Activated T-cell treated with anti-CD3 and anti-CD28 coated beads, Interleukin-2, amount 50 U/mL, for 48 hours (primary cell): ENCODE measurements at places on chromosomes 16 and 17.
A peak's percentile ranks its signal among the peaks of the same experiment; 100 is the strongest.

- peak; percentile 89 for DNase-seq
These were observed 956 bp upstream of the CHD3 start for GRCh38 chr17:7887482-7888183.

- no peak for DNase-seq
These were observed 46.9 kb downstream of the ZNF423 start for GRCh38 chr16:49809062-49809461.

DNA sequence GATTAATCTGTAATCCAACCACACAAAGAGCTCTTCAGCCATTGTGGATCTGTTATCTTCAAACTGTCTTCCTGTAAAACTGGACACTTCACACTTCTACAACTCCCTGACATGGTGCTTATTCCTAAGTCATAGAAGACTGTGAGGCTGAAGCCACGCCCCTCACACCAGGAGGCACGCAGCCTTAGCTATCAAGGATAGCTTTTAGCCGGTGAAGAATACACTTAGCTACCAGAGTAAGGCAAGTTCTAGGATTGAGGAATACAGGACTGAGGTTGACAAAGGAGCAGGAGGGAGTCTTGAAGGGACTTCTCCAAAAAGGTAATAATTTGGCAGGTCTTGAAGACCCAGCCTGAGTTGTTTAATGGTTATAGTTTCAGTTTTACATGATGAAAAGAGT is 79.8 kb upstream of the GAS7 start:
- no peak for DNase-seq

- peak; percentile 55 for DNase-seq
These were observed 458 bp downstream of the SLC12A4 start for GRCh38 chr16:67967958-67968399.

DNA sequence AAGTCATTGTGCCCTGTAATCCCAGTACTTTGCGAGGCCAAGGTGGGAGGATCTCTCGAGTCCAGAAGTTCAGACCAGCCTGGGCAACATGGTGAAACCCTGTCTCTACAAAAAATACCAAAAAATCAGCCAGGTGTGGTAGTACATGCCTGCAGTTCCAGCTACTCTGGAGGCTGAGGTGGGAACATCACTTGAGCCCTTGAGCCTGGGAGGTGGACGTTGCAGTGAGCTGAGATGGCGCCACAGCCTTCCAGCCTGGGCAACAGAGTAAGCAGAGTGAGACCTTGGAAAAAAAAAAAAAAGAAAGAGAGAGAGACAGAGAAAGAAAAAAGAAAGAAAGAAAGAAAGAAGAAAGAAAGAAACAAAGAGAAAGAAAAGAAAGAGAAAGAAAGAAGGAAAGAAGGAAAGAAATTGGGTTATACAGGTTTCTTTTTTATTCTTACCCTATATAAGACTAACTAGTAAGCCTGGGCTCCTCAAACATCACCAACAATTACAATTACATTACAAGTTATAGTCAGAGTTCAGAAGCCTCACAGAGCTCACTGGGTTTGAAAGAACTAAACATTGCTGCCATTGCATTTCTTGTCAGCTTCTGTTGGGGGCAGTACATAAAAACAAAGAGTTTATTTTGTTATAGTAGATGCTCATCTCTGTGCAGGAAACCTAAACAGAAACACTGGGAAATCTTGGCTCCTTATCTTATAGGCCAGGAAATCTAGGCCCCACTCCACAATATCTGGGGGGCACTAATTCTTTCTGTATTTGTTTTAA is 6.7 kb upstream of the ABCA9 start:
- DNase-seq, result no peak

- DNase-seq, result no peak
These were observed 89.8 kb downstream of the GSG1L start for GRCh38 chr16:27973678-27974077.

DNA sequence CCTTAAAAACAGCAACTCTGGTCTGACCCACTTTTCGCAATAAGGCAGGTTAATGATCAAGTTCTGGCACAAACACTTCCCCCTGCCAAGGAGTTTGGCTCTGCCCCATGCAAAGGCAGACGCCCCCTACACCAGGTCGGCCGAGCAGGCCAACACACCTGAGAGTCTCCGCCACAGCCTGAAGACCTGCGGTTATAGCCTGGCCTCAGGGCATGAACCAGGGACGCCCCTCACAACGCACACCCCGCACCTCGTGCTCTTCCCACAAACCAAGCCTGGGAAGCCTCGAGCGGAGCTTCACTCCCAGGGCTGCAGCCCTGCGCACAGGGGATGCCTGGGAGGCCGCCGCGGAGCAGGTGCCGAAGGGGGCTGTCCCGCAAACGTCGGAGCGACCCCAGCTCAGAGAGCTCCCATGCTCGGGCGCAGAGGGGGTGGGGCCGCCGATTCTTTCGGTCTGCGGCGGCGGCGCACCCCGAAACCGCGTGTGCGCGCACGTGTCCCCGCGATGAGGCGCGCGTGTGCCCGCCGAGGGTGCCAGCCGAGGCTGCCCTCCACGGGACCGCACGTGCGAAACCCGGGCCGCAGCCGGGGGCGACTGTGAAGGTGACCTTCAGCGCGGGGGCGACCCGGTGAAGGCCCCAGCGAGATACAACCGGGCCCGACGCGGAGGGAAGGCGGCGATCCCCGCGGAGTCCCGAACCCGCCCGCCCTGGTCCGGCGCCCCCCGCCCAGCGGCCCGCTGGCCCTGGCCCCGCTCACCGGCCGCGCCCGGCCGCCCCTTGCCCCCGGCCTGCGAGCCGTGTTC is 559 bp downstream of the CLUH start:
- DNase-seq, result peak; percentile 55

DNA sequence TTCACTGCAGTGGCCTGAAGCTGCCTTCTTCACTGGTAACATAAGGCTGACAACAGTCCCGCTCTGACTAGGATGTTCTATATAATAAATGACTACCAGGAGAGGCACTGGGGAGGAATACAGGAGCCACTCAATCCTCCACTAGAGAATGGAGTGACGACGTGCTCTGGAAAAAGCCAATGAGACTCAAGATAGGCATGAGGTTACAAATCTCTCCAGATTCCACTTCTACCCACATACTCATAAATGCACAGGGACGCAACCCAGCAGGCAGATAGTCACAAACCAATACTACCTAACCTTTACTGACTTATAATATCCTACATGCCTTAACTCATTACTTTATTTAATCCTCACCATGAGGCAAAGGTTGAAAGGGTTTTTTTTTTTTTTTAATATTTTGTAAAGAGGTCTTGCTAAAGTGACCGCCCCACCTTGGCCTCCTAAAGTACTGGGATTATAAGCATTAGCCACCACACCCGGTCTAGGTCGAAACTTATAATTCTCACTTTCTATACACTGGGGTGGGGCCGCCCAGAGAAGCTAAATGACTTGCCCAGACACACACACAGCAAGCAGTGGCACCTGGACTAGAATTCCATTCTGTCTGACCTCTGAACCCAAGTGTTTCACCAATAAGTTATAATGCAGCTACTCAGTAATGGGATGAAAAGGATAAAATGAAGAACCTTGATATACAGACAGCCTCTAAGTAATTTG is 33.7 kb downstream of the TOM1L2 start:
- no peak for DNase-seq

- no peak for DNase-seq
These were observed 13.8 kb downstream of the SIAH1 start for GRCh38 chr16:48371393-48371780.

- DNase-seq, result no peak
These were observed 24.2 kb downstream of the RDM1 start for GRCh38 chr17:35906191-35906925.

DNA sequence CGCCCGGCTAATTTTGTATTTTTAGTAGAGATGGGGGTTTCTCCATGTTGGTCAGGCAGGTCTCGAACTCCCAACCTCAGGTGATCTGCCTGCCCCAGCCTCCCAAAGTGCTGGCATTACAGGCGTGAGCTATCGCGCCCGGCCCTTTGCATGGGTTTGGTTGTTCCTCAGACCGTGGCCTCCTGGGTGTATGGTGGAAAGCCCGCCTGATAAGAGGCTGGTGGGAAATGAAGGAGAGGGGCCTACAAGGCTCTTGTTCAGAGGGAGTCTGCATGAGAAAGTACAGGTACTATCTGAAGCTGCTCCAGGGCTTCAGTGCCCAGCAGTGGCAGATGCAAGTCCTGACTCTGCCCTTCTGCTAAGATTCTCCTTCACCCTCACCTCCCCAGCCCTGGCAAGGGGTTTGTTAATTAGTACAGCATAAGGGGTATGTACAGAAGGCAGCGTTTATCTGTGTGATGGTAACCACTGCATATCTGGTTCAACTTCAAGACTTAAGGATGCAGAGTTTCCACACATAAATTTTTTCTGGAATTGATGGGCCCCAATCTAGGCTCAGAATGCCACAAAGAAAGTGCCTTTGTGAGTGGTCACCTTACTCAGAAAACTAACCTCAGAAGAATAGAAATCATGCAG is 24.2 kb downstream of the GRB7 start:
- peak; percentile 46 for DNase-seq

GRCh38 chr16:2209258-2210008 is 1.2 kb downstream of the BRICD5 start:
- DNase-seq, result no peak

DNA sequence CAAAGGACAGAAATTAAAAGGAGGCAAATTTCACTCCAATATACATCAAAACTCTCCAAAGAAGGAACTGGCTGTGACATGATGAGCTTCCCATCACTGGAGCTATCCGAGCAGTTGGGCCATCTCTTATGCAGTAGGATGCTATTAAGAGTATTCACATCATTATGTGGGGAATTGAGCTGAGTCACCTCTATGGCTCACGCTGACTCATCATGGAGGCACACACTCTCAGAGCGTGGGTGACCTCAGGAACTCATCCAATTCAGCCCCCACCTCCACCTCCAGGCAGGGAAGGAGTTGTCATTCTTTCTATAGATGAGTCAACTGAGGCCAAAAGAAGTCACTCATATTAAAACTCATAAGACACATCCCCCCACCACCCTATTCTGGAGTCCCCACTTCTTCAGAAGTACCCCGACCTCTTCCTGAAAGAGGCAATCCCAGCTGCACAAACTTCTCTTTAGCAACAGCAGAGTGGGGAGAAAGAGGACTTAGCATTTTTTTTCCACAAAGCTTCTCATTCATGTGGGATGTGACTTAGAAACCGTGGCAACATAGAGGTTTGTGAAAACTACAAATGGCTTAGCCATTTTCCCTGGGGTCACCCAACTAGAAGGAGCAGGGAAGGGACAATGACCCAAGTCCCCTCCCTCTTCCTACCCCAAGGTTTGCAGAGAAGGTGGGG is 32.5 kb downstream of the ABCC12 start:
- DNase-seq, result peak; percentile 79
